ENCODE measurements at places on chromosomes 4 and X.
A peak's percentile ranks its signal among the peaks of the same experiment; 100 is the strongest.

- no peak for DNase-seq
These were observed at the start of gene POF1B for GRCh38 chrX:85379174-85379907. Gene POF1B (minus strand): TSS chrX:85379665. CDS start chrX:85379454, 211 bp downstream.

DNA sequence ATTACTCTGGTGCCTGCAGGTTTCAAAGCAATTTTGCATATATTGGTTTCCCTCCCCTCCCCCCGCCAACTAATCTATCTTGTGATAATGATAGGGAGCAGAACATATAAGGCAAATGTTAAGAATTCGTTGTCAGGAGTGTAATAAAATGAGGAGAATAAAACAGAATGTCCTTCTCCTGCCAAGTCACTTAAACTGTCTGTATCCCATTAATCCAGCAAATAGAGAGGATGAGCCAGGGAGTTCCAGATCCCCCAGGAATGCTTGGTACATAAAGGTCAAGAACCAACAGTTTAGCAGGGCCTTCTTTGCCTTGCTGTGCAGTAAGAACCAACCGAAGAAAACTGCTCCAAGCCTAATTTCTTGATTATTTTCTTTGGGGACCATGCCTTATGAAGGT, 141.4 kb downstream of the AMELX start:
- no peak for DNase-seq

DNA sequence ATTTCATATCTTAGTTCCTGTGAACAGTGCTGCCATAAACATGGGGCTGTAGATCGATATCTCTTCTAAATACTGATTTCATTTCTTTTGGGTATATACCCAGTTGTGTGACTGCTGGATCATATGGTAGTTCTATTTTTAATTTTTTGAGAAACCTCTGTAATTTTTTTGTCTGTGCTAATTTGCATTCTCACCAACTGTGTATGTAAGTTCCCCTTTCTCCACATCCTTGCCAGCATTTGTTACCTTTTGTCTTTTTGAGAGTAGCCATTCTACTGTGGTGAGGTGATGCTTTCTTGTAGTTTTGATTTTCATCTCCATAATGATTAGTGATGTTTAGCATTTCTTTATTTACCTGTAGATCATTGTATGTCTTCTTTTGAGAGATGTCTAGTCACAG, 2086.5 kb upstream of the TENM3 start:
- no peak for DNase-seq

- DNase-seq: no peak
These were observed 529 bp upstream of the UBA6 start for GRCh38 chr4:67701517-67701850.

GRCh38 chrX:39667191-39667590, 430.6 kb downstream of the BCOR start:
- peak; percentile 17 for DNase-seq

DNA sequence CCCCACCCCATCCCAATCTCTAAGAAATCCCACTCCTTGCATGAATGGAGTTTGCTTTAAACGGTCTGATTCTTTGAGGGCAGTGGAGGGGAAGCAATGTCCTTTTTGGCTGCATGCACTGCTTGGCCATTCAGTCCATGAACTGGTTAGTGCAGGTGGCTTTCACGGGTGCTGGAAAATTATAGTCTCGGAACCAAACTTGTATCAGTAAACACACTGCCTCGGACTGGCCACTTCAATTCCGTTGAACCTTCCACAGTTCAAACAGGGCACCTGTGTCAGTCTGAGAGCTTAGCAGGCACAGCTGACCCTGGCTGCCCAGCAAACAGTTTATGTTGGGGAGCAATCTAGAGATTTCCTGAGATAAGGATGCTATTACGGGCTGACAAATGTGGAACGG, 255.6 kb downstream of the DHX15 start:
- DNase-seq: no peak

DNA sequence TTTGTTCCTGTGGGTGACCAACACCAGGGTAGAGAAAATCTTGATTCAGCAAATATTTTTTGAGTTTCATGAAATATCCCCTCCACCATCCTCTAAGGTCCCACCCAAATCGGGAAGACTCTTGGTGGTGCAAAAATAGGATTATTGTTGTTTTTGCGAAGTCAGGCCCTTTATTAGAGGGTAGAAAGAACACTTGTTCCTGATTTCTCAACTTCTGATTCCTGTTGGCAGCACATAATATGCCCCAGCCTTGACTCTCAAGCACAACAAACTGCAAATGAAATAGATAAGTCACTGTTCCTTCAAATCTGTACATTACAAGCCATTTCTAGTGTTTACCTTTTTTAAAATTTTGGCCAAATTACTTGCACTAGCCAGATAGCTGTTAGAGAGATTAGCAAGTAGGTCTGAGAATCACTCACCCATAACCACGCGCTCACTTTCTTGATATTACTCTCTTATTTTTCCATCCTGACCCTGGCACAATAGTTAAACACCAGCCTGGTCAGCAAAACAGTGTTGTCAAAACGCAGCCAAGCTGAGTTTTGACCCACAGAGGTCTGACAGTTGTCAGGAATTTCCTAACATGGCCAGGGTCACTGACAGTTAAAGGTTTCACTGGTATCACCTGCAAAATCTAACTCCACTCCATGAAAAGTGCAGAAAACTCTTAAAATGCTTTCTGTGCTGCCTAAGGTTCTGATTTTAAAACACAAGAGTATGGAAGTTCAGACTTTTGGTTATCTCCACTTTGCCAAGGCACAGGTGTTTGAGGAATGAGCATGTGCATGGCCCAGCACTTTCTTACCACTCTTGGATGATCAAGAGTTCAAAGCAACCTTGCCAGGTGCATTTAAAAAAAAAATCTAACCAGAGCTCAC, 69.8 kb downstream of the RBM47 start:
- DNase-seq: no peak

- no peak for DNase-seq
These were observed 65.7 kb upstream of the NDST3 start for GRCh38 chr4:117968606-117969005.

- no peak for DNase-seq
These were observed 56.6 kb downstream of the STAP1 start for GRCh38 chr4:67615119-67615518.

All from DMS 273 treated with DMSO at 0.1 percent for 48 hours (cell line).